ENCODE measurements at places on chromosomes 1 and 21.

DNA sequence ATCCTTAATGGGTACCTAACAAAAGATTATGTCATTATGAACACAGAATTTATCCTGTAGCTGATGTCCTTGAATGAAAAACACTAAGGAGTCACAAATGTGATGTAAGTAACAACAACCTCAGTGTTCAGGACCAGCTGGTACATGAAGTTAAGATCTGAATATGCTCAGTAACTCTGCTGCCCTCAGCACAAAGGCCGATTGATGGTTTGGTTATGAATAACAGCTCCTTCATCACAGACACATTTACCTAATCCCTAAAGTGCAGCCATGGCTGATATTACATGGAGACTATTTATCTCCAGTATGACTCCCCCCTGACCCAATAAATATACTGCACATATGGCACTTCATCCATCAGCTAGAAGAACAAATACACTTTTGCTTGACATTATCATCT, 75.2 kb downstream of the PLPPR5 start:
- DNase-seq: no peak

GRCh38 chr21:46304437-46304836, 18.3 kb downstream of the YBEY start:
- DNase-seq: no peak

GRCh38 chr1:34761176-34761761, 1.7 kb downstream of the GJB4 start:
- no peak for DNase-seq

GRCh38 chr1:23422241-23422877, 2.2 kb downstream of the TCEA3 start:
- no peak for DNase-seq

DNA sequence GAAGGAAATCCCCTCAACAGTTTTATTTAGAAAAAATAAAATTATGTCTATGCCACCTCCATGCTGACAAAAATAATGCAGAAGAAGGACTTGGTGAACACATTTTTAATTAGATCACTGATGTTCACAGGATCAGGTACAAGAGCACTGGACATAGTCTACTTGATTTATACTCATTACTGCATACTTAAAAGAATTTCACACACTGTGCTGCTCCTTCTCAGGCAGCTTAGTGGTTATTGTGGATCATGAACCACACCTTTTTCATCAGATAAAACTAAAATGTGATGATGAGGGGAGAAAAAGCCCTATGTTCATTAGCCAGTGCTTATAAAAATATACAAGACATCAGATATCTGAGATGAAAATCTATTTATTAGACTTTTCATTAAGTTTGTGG, 103.3 kb upstream of the DPH5 start:
- DNase-seq: no peak

GRCh38 chr1:248404024-248404423, 1.2 kb downstream of the OR2T1 start:
- DNase-seq: no peak

GRCh38 chr1:157145076-157145475, 6.9 kb upstream of the ETV3 start:
- no peak for DNase-seq

- DNase-seq: no peak
These were observed 279.4 kb downstream of the RGS7 start for GRCh38 chr1:241077386-241078147.

- DNase-seq: no peak
These were observed 46.8 kb upstream of the COX20 start for GRCh38 chr1:244788493-244789275.

DNA sequence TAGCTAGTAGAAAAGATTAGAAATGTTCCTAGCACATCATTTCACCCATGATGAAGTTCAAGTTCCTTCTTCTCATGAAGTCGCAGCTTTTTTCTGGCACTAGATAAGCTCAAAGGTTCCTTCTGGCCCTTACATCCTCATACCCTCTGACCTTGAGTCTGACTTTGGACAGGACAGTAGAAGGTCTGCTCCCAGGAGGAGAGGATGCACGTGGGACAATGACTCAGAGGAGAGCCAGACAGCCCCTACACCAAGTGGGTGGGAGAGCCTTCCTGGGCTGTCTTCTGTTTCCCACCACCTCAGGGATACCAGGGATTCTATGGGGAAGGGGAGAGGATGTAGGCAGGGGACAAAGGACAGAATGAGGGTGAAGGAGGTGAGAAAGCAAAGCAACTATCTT, 86.0 kb downstream of the HHIPL2 start:
- no peak for DNase-seq

GRCh38 chr1:7317888-7318287, 453.2 kb upstream of the VAMP3 start:
- no peak for DNase-seq

DNA sequence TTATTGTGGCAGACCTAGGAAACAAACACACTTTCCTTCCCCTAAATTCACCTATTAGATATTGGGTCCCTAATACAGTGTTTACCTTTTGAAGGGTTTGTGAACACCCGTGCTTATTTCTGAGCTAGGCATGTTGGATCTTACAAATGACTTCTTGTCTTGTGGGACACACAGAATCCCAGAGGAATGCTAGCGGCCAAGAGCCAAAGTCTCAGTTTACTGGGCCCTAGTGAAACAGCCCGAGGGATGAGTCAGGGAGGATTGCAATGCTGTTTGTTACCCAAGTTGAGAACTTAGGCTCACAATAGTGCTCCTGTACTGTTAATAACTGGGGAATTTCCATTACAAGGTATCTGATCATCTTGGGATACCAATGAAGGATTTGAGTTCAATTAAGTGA, 100.1 kb upstream of the AKT3 start:
- no peak for DNase-seq

GRCh38 chr1:218312509-218312908, 27.4 kb downstream of the RRP15 start:
- DNase-seq: no peak

- no peak for DNase-seq
These were observed 58.5 kb upstream of the LRRC53 start for GRCh38 chr1:74570797-74571492.

- DNase-seq: no peak
These were observed 22.3 kb downstream of the XCL2 start for GRCh38 chr1:168521401-168522000.

GRCh38 chr1:82893712-82894470, 1093.2 kb downstream of the ADGRL2 start:
- no peak for DNase-seq

DNA sequence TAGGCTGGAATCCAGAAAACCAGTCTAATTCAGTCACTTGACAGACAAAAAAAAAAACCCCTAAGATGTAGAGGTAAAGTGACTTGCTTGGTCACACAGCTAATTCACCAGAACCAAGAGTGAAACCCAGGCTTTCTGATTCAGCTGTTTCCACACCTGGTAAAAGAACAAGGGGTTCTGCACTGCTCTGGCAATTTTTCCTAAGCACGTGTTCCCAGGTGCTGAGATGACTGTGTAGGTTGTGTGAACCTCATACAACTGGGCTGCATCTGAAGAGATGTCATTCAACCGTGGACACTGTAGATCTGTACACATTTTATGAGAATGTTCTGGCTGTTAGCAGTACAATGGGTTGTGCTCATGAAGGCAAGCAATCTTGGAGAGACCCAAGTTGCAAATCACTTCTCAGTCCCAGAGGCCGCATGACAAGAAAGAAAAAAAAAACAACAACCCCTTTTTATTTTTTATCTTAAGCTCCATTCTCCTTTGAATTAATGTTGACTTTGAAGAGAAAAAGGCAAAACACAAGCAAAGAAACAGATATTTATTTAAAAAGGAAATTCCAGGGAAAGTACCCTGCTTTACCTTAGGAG, 95.4 kb downstream of the INTS7 start:
- no peak for DNase-seq

GRCh38 chr1:78687914-78688313, 38.3 kb downstream of the IFI44 start:
- no peak for DNase-seq

DNA sequence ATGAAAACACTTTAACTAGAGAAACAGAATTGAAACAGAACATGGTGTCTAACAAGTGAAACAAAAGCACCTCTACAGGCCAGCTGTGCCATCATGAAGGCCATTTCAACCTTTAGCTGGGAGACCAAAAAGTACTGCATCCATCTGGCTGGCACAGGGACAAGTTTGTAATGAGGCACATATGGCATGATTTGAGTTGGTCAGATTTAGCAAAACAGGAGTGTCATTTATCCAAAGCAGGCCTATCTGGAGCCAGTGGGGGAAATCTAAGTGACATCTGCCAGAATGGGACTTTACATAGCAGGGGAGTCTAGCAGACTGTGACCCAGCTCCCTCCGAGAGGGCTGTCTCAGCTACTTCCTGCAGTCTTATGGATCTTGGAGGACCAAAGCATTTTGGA, 51.9 kb downstream of the DNTTIP2 start:
- no peak for DNase-seq

DNA sequence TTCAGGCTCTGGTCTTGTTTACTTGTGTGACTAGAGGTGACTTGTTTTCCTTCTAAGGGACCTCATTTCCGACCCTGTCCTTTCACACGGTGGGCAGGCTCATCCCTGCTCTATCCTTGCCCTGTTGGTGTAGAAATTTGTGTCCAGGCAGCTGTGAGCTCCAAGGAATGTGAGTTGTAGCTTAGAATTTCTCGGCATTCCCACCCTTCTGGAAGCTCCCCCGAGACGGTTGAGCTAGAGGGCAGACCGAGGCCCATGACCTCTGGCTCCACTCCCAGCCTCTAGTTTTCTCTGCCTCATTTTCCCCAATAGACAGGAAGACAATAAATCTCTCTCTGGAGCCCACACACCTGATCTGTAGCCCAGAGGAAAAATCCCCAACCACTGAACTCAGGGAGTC, 100.9 kb downstream of the NAV1 start:
- DNase-seq: no peak

DNA sequence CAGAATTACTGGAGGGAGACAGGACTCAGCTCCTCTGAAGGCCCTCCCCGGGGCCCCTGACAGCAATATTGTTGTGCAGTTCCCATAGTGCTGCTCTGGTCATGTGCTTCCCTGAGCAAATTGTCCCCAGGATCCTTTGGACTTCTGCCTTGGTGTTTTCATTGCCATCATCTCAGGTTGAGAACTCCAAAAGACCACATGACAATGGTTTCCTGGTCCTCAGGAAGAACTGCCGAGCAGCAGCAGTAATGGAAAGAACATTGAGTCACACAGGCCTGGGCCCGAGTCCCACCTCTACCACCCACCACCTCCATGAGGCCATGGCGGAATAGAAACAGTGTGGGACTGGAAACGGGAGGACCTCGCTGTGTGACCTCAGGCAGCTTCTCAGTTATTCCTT, 6.3 kb upstream of the CTTNBP2NL start:
- no peak for DNase-seq

GRCh38 chr1:13779930-13780329, 79.9 kb downstream of the PRDM2 start:
- DNase-seq: no peak

GRCh38 chr21:17352996-17353655, 159.7 kb upstream of the CXADR start:
- no peak for DNase-seq

DNA sequence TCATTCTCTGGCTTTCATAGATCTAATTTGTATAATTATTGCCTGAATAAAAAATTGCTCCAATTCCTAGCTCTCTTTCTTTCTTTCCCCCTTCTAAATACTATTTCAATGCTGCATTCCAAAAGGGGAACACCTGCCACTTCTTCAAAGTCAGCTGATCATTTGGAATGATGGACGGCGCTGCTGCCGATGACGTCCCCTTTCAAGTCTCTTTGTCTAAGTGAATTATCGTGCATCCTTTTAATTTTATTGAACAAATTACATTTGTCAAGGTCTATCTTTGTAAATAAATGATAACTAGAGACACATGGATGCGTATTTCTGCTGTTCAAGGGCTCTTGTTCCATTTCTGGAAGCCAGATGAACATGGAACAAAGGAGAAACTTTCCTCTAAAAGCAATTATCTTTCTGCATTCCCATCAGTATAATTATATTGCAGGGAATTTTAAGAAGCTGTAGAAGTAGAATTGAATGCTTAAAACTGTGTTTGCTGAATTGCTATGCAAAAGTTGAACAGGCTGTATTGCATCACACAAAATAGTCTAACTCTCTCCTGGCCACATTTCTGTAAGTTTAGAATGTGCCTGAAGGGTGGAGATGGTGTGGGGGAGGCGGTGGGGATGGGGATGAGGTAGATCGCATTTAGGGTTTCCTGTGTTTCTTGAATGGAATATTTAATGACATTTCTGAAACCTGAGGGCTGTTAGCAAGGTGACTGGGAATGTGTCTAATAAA, 191.9 kb upstream of the LMO4 start:
- no peak for DNase-seq

- DNase-seq: no peak
These were observed 31.7 kb downstream of the GALNT2 start for GRCh38 chr1:230098723-230099122.

- no peak for DNase-seq
These were observed 27.4 kb downstream of the C1orf116 start for GRCh38 chr1:207004931-207005830.

DNA sequence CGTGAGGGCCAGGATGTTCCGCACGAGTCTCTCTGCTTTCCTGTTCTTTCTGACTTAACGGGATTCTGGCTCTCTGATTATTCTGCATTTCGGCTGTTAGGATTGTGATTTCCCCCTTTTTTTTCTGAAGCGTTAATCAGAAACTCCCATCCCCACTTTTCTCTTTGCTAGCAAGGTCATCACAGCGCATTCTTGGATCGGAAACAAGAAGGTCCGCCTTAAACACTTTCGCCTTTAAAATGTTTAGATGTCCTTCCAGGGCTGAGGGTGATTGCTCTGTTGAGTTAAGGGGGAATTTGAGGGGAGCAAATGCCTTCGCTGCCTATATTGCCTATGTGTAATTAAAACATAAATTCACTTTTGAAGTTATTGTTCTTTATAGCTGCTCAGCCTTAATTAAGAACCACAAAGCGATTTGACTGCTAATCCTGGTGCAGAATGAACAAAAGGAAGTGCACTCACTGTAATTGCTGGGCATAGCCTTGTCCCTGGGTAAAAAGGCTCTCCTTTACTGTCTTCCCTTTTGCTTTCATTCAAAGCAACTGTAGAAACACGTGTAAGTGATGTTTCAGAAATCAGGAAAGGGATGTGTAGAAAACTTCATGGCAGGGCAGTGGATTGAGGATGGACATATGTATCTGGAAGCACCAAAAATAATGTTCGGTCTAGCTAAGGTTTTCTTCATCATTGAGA, 1.2 kb downstream of the LAMC1 start:
- no peak for DNase-seq

DNA sequence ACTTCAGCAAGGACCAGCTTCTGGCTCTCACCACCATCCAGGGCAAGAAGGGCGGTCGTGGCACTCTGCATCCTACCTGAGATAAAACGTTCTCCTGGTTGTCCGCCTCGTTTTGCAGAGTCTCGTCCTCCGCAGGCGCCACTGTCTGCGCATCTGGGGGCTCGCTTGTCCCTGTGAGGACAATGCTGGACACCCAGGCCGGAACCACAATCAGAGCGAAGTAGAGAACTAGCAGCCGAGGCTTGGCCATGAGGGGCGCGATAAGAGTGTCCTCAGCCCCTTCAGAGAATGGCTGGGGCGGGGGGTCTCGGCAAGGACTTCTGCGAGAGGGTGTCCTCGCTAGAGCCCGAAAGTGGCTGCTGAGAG, 505 bp downstream of the OLFML2B start:
- no peak for DNase-seq
